ENCODE measurements at places on chromosomes 13 and 19.

- DNase-seq = no peak
Measured at GRCh38 chr13:100315522-100315921, 226.6 kb downstream of the PCCA start.

DNA sequence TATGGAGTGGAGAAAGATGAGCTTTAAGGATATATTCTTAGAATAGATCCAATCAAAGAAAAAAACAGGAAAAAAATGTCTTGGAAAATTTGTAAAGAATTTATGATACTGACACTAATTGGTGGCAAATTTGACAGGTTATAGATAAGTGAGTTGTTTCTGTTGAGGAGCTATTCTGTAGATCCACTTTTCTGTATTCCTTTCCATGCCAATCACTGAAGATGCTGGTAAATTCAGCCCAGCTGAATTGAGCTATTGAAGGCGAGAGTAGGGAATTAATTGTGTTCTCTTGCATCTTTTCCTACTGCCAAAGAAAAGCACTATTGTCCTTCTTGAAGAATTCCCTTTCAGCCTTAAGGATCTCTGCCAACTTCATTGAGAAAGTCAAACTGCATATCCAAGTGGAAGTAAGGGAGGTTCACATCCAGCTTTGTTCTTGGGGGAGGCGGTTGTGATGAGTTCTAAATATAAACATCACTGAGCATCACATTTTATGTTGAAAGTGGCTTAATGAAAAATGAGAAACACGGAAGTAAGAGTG is 113.1 kb downstream of the PCDH9 start:
- DNase-seq = no peak

DNA sequence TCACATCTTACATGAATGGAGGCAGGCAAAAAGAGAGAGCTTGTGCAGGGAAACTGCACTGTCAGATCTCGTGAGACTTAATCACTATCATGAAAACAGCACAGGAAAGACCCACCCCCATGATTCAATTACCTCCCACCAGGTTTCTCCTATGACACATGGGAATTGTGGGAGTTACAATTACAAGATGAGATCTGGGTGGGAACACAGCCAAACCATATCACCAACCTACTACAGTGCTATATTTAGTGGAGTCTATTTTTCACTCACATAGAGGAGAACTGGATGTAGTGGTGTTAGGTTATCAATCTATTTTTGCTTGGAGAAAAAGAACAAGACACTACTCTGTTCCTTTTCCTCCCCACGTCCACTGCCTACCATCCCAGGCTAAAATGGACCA is 276.6 kb downstream of the KCTD12 start:
- DNase-seq = no peak

GRCh38 chr13:96426167-96426566 is 336.3 kb downstream of the HS6ST3 start:
- peak; percentile 88 for DNase-seq

- DNase-seq = no peak
Measured at GRCh38 chr13:35724446-35724845, 248.0 kb upstream of the MAB21L1 start.

GRCh38 chr13:40116008-40116407 is 460.5 kb downstream of the COG6 start:
- no peak for DNase-seq

DNA sequence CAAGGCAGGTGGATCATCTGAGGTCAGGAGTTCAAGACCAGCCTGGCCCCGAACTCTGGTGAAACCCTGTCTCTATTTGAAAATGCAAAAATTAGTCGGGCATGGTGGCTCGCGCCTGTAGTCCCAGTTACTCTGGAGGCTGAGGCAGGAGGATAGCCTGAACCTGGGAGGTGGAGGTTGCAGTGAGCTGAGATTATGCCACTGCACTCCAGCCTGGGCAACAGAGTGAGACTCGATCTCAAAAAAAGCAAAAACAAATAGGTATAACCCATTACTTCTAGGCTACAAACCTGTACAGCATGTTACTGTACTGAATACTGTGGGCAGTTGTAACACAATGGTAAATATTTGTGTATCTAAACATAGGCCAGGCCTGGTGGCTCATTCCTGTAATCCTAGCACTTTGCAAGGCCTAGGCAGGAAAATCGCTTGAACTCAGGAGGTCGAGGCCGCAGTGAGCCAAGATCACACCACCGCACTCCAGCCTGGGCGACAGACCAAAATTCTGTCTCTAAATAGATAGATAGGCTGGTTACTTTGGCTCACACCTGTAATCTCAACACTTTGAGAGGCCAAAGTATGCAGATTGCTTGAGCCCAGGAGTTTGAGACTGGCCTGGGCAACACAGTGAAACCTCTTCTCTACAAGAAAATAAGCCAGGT is 63.5 kb downstream of the MYO9B start:
- no peak for DNase-seq

DNA sequence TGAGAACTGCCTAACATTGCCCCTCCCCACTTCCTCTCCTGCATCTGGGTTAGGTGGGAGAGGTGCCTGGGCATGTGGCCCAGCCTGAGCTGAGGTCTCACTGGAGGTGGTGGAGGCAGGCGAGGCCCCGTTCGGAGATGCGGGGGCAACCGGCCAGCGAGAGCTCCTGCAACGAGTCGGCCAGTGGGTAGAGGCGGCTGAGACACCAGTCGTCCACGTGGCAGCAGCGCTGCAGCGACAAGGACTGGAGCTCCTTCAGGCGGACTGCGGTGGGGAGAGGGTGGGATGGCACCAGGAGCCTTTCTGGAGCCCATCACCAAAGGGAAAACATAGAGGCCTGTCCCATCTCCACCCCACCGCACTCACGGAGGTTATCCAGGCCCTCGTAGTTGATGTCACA is 6.0 kb upstream of the B3GNT8 start:
- no peak for DNase-seq

DNA sequence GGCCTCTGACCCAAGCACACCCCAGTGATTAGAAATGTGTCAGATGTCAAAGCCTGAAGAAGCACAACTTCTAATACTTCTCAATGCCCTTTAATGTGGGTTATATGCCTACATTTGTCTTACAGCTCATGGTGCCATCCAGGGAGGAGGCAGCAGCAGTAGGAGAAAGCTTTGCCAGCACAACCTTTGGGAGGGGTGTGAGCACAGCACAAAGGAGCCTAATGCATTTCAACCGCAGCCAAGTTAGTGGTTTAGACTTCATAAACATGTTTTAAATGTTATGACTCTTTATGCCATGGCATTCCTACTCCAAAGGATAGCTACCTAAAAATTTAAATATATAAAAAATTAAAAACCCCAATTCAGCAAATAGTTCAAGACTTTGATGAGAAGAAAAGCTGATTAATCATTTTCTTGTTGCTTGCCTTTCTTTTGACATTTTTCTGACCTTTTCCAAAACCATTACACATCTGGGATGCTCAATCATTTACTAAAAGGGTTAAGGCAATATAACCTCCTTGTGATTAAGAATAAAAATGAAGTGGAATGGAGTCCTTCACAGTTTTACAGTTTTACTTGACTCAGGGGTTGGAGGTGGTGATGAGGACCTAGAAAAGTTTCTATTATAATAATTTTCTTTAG is 142.7 kb downstream of the DLEU7 start:
- no peak for DNase-seq

DNA sequence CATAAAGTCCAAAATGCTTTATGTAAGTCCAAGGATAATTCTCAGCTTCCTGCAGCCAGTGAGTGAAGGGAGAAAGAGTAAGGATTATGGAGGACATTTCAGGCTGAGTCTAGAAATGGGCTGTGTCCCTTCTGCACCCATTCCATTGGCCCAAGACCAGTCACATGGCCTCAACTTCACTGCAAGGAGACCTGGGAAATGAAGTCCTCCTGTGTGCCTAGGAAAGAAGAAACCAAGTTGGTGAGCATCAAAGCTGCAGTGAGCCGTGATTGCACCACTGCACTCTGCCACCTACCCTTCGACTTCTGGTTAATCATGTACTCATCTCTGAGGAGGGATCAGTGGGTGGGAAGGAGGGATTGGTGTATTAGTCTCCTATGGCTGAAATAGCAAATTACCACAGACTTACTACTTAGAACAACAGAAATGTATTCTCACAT is 3.6 kb upstream of the CD37 start:
- no peak for DNase-seq

- no peak for DNase-seq
Measured at GRCh38 chr19:16233836-16234551, 36.3 kb downstream of the AP1M1 start.

GRCh38 chr13:21216332-21216731 is 39.9 kb downstream of the MRPL57 start:
- DNase-seq = no peak

DNA sequence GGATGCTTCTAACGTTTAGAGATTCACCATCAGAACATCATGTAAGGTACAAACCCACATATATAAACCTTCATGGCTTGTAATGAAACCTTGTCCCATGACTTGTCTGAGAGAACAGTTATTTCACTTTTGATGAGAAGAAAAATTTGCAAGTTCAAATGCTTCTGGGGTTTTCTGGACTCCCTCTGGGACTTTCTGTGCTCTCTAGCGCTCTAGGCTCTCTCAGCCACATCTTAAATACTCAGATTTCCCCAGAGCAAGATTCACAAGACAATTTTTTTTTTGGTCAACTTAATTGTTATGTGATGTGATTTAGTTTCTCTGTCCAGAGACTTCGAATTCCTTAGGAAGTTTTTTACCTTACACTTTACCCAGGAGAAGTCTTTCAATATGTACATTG is 282.8 kb upstream of the EDNRB start:
- DNase-seq = no peak

DNA sequence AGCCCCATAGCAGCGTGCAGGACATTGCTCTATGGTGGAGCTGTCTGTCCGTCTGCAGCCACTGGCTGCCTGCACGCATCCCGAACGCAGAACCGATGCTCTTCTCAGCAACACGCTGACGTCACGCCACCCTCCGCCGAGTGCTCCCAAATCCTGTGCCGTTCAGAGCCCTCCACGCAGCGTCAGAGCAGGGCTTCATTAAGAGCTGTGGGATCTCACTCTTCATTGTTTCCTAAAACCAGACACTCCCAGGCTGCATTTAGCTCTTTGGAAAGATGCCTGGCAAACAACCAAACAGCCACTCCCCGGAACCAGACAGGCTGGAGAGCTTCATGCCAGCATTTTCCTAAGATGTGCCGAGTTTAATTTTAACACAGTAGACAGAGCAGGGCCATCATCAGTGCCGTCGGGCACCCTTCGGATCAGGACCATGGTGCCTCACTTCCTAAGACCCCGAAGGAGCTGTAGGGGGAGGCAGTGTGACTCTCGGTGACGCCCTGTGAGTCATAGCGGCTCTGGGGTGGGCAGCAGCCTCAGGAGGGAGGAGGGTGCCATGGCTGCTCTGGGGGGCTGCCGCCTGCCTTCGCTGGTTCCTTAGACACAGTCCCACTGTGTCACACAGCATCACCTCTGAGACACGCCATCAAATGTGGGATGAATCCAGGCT is 131.5 kb upstream of the MCF2L start:
- no peak for DNase-seq

- peak; percentile 8 for DNase-seq
Measured at GRCh38 chr13:79187917-79188690, 218.0 kb downstream of the RBM26 start.

- no peak for DNase-seq
Measured at GRCh38 chr19:47587295-47587694, 14.3 kb upstream of the ZNF541 start.

- DNase-seq = no peak
Measured at GRCh38 chr13:27250833-27251165, 559 bp upstream of the RPL21 start.

- no peak for DNase-seq
Measured at GRCh38 chr13:49597043-49597641, 11.8 kb upstream of the RCBTB1 start.

- no peak for DNase-seq
Measured at GRCh38 chr13:57450356-57450755, 181.2 kb upstream of the PCDH17 start.

DNA sequence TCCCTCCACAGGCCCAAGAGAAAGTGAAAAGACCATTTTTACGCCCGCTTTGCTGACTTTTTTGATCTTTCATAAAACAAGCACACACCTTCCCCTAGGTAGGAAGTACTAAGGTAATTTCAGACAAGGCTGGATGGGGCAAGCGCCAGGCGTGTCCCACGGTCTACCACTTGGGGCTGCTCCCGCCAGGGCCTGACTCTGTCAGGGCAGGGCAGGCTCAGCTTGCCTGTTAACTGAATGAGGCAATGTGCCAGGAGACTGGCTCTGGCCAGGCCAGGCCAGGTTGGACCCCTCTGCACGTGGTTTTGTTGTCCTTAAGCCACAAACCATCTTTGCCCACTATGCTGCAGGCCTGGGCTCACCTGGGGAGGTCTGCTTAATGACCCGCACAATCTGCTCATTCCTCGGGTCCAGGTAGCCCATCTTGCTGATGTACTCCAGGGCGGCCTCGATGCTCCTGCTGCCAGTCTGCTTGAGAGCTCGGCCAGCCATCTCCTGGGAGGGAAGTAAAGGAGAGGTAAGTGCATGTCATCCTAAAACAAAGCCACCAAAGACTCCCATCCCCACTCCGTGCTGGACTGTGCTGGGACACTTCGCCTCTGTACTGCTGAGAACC is 70.4 kb downstream of the LATS2 start:
- DNase-seq = no peak

GRCh38 chr19:14141041-14141440 is 4.7 kb upstream of the ASF1B start:
- no peak for DNase-seq

DNA sequence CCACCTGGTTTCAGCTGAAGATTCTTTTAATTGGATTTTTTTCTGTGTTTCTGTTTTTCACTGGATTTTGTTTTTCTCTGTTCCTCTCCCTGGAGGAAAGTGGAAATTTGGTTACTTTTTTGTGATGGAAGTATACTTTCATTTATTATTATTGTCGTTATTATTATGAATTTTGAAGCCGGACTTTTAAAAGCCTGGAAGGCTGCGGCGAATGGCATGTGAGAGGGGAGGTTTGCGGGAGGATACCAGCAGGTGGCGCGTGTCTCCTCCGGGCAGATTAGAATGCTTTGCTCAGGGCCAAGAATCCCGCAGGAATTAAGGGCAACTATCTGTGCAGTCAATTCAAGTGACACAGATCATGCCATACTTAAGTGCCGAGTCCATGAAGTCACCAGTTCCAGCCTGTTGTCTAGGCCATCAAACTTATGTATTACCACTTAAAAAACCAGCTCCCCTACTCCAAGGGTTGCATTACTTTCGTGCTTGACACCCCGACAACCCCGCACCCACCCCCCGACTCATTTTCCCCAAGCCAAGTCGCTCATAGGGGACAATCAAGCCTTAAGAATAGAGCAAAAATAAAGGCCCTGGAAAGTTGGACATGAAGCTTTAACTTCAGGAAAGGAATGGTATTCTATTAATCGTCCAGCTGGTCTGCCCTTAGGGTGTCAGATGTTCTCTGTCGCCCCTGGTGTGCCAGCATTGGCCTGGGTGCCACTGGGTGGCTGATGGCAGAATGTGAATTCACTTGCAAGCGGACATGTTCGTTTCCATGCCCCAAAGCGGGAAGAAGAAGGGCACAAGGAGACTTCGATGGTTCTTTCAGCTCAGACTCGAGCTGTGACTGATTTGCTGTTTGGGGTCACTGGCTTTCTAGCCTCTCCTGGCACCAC is 1.3 kb upstream of the LRCH1 start:
- DNase-seq = peak; percentile 63

Measured in NCI-H748 treated with DMSO at 0.1 percent for 48 hours (cell line).